ENCODE measurements at places on chromosomes 13 and 19. TPM values are rescaled to one million over a fixed set of nuclear protein-coding genes. Genes with fewer than 3 reads are reported as not detected.

The ZIC5 gene
- total RNA-seq, result not detected

The NMRK2 gene
- total RNA-seq, result not detected

The GJA3 gene
- under 0.01 TPM for total RNA-seq

The CEACAM16 gene
- total RNA-seq, result not detected

The CEACAM3 gene
- not detected for total RNA-seq

The FSD1 gene
- total RNA-seq, result 23.8 TPM

The LILRA1 gene
- not detected for total RNA-seq

The OSCAR gene
- total RNA-seq, result 0.78 TPM

The FXYD7 gene
- not detected for total RNA-seq

The DCT gene
- 0.09 TPM for total RNA-seq

The ZNF567 gene
- 8.1 TPM for total RNA-seq

The TPGS1 gene
- 20.6 TPM for total RNA-seq

The EPS8L1 gene
- 1.3 TPM for total RNA-seq

The CYP4F11 gene
- not detected for total RNA-seq

The SHANK1 gene
- 6.8 TPM for total RNA-seq

Measured in smooth muscle cell of the umbilical artery (primary cell).